ENCODE measurements at places on chromosomes 11 and 22.

- DNase-seq, result no peak
Observed at GRCh38 chr11:86524620-86525352, 147.6 kb downstream of the ME3 start.

GRCh38 chr11:9615031-9615451 is 41.6 kb downstream of the WEE1 start:
- DNase-seq, result no peak

DNA sequence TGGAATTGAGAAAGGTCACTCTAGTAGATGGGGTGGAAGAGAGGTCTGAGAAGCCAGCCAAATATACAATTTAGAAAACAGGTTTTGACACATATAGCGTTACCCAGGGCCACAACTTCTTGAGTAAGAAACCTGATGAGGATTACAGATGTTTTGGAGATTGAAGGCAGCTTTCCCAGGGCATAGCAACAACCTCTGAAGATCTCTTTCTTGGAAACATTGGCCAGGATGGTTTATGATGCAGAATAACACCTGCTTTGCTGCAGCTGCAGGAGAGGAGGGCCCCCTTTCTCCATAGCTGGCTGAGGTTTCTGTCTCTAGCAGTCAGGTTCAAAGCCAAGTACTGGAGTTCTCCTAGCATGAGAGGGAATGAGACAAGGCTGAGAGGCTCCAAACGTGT is 75.1 kb upstream of the NUP50 start:
- DNase-seq, result no peak

DNA sequence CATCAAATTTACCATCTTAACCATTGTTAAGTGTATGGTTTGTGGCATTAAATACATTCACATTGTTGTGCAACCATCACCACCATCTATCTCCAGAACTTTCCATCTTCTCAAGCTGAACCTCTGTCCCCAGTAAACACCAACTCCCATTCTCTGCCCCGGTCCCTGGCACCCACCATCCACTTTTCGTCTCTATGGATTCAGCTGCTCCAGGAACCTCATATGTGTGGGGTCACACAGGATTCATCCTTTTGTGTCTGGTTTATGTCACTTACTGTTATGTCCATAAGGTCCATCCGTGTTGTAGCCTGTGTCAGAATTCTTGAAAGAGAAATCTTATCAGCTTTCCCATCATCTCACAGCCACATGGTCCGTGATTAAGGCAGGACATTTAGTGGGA is 16.3 kb downstream of the TSPAN32 start:
- DNase-seq, result no peak

DNA sequence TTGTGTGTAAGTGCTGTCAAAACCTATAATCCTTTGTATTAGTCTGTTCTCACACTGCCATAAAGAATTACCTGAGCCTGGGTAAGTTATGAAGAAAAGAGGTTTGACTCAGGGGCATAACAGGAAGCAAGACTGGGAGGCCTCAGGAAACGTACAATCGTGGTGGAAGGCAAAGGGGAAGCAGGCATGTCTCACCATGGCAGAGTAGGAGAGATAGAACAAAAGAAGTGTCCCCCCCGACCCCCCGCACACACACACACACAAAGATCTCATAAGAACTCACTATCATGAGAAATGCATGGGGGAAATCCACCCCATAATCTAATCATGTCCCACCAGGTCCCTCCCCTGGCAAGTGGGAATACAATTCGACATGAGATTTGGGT is 2.3 kb upstream of the USP28 start:
- DNase-seq, result no peak

DNA sequence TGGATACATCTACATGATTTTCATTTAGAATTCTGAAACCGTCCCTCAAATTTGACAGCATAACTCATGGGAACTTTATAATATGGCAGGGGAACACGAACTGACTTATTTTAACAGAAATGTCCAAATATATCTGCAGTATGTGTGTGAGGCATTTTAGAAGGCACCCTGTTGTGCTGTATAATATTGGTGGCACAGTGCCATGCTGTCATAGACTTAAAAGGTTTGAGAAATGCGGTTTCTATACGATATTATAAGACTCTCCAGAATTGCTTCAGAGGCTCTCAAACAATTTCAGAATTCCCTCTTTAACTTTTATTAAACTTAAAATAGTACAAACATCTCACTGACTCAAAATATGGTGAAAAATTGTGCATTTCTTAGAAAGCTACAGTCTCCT is 181.6 kb downstream of the MSANTD4 start:
- DNase-seq, result no peak

- peak; percentile 30 for DNase-seq
Observed at GRCh38 chr22:38973289-38974169, 8.6 kb upstream of the APOBEC3B start.

GRCh38 chr11:101346591-101346990 is 217.0 kb upstream of the PGR start:
- DNase-seq, result no peak

DNA sequence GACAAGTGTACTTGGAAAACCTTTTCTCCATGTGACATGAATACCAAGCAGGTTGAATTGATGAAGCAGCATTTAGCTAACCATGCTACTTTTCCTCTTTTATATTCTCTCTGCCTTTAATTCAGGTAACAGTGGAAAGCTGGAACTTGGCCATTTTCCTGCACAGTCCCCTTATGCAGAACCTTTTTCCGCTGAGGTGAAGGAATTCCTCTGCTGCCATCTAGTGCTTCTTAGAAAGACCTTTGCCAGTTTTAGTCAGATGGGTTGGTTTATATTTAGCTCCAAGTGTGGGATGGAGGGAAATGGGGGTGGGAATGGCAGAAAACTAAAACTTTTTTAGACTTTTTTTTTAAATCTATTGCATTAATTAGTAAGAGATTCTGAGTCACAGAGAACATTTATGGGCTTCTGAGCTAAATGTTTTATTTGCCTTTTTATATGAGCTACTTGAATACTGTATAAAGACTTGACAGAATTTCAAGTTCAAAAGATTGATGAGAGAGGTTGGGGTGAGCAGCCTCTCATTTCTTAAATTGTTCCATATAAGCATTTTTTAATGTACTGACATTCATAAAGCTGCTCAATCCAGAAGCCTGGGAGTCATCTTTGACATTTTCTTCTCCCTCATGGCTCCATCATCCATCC is 153.9 kb upstream of the ZC3H12C start:
- DNase-seq, result no peak

GRCh38 chr11:65492387-65492636 is 6.5 kb upstream of the MALAT1 start:
- no peak for DNase-seq

- no peak for DNase-seq
Observed at GRCh38 chr11:94770563-94771120, 2.5 kb downstream of the AMOTL1 start.

GRCh38 chr11:57598831-57599155 is 1.3 kb downstream of the SERPING1 start:
- DNase-seq, result no peak

DNA sequence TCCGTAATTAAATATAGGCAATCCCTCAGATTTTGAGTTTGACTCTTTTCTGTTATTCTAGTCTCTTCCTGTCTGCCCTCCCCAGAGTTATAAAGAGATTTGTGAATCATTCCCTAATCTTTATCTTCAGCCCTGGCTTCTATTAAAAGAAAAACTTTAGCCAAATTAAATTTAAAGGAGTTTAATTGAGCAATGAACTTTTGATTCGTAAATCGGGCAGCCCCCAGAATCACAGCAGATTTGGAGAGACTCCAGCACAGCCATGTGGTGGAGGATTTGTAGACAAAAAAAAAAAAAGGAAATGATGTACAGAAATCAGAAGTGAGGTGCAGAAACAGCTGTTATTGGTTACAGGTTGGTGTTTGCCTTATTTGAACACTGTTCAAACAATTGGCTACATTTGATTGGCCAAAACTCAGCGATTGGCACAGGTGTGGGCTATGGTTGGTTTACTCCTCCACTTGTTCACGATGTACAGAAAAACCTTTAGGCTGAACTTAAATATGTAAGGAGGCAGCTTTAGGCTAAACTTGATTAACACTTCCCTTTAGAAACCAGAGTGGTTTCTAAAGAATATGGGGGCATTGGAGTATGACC is 2.3 kb upstream of the ALKBH8 start:
- DNase-seq, result no peak

- no peak for DNase-seq
Observed at GRCh38 chr11:17556999-17557398, 9.9 kb downstream of the OTOG start.

GRCh38 chr22:37627545-37627944 is 11.9 kb upstream of the SH3BP1 start:
- DNase-seq, result no peak

GRCh38 chr11:124123622-124124021 is 8.4 kb downstream of the VWA5A start:
- no peak for DNase-seq

DNA sequence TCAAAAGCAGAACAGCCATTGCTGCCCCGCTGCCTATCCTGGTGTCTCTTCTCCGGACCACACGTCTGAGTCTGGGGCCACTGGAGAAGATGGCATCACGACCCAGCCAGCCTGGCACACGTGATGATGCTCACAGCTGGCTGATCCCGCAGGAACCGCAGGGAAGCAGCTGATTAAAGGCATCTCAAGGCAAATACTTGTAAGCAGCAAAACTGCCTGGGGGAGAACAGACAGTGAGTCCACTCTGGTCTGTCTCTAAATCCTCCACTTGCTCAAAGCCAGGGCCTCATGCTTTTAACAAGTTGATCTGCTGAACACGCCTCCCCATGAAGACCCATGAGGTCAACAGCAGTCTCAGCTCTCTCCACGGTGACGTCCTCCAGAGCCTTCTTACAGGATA is 108.6 kb downstream of the BRD1 start:
- no peak for DNase-seq

DNA sequence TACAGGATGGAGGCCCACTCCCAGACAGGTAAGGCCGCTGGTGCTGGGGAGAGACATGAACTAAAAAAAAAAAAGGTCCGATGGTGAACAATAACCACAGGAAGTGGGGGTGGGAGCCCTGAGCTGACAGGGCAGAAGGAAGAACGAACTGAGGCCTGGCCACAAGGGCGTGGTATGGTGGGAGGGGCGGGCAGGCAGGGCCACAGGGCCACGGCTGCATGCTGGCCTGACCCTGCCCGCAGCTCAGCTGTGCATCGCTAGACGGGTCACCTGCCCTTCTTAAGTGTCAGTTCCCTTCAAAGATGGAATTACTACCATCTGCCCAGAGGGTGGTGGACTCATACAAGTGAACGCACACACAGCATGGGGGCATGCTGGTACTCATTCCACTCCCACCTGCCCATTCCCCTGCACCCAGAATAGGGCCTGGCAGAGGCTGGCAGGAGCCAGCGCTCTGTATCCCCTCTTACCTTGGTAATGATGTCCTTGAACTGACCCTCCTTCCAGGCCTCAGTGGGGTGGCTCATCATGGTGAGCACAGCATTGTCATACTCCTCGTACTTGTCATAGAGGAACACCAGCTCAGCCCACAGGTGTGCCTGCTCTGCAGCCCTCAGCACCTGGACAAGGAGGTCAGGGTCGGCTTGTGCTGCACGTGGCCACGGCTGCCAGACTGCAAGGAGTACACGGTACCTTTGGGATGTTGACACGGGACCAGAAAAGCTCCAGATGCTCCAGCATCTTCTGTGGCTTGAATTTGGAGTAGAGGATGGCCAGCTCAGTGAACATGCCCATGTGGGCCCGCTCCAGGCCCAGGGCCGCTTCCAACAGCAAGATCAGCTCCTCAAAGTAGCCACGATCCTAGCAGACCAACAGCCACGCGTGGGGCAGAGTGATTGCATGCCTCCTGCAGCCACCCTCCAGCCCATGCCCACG is 17.5 kb upstream of the SLC25A1 start:
- no peak for DNase-seq

GRCh38 chr22:22372086-22372485 is 127.5 kb downstream of the VPREB1 start:
- DNase-seq, result no peak

GRCh38 chr11:125364121-125364826 is 131.8 kb downstream of the FEZ1 start:
- DNase-seq, result no peak

GRCh38 chr11:2672553-2673249 is 27.1 kb downstream of the KCNQ1OT1 start:
- no peak for DNase-seq

- DNase-seq, result no peak
Observed at GRCh38 chr11:16382186-16382585, 25.8 kb upstream of the SOX6 start.

GRCh38 chr11:100687054-100687629 is at the start of gene ARHGAP42:
Gene ARHGAP42 (plus strand): TSS chr11:100687288. CDS start chr11:100687679, 391 bp downstream.
- no peak for DNase-seq

GRCh38 chr11:115503083-115503885 is 931 bp downstream of the CADM1 start:
- DNase-seq, result no peak

DNA sequence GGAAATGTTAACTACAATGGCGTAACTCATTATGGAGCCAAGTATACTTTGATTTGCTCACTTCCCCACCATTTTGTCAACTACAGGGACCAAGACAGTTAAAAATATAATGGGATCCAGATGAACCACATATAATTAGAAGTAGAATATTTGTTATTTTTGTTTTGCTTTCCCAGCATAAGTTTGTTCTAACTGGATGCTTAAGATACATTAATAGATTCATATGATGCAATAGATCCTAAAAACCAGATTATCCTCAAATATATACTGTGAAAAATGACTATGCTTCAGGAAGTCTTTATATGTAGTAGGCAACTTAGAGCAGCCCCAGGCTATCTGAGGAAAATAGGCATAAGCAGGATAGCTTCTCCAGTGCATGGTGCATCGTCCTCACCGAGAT is 38.3 kb downstream of the SESN3 start:
- DNase-seq, result no peak

DNA sequence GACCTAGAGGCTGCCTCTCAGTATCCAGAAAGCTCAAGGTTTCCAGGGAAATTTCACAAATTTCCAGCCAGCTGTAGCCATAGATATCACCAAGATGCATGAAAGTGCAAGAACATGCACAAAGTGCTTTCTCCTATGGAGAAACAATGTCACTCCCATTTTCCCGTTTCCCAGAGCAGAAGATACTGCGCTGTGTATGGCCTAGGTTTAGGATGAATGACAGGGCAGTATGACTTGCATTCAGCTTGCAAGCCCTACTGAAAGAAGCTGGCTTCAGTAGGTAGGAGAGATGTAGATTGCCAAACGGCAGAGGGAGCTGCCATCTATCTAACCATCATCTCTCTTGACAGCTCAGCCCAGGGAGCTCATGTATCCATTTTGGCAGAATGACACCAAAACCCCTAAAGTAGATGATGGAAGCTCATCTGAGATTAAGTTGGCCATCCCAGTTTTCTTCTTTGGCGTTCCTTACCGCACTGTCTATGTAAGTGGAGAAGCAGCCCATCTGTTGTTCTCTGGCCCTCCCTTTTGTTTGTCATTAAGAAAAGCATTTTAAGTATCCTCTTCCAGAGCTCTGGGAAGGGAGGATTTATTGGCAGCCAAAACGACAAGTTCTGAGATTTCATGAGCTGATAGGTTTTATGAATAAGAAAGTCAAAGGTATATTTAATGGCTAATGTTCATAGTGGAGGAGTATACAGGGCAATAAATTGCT is 4.6 kb downstream of the TECTA start:
- no peak for DNase-seq

GRCh38 chr11:64180891-64181290 is 5.1 kb upstream of the STIP1 start:
- no peak for DNase-seq
